ELR (cell line): ENCODE measurements at places on chromosomes 1 and 21.

DNA sequence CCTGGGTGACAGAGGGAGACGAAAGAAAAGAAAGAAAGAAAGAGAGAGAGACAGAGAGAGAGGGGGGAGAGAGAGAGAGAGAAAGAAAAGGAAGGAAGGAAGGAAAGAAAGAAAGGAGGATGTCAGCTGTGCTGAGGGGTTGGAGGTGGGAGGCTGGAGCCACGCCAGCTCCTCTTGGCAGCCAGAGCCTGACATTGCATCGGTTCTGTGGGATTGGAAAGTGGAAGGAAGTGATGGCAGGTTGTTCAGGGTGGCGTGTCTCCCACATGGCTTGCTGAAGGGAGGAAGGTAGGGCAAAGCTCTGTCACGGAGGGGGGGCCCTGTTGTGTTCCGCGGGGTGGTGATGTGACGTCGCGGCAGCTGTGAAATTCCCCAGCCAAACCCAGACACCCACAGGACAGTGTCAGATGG, 30.7 kb downstream of the EIF2D start:
- DNase-seq: no peak

DNA sequence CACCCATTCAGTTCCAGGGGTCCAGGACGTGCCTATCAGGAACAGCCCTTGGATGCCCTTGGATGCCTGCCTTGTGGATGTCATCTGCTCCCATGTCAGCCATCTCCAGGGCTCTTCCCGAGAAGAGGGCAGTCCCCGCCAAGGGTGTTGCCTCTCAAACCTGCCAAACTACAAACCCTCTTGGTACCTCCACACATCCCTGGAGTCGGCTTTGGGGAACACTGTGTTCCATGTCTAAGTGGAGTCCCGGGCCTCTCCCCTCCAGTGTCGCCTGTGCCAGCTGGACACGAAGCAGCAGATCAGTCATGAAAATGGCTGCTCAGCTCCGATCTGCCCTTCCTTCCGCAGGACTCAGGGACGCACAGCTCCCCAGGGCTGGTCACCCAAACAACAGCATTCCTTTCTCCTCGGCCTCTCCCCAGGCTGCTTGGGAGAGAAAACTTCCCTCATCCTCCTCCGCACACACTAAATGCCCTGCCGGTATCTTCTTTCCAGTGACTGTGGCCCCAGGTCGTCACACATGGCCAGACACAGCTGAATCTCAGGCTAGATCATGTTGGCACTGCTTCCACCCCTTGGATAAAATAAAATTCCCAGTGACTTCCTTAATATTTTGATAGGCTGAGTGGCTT, 53.4 kb downstream of the GALNT2 start:
- no peak for DNase-seq

DNA sequence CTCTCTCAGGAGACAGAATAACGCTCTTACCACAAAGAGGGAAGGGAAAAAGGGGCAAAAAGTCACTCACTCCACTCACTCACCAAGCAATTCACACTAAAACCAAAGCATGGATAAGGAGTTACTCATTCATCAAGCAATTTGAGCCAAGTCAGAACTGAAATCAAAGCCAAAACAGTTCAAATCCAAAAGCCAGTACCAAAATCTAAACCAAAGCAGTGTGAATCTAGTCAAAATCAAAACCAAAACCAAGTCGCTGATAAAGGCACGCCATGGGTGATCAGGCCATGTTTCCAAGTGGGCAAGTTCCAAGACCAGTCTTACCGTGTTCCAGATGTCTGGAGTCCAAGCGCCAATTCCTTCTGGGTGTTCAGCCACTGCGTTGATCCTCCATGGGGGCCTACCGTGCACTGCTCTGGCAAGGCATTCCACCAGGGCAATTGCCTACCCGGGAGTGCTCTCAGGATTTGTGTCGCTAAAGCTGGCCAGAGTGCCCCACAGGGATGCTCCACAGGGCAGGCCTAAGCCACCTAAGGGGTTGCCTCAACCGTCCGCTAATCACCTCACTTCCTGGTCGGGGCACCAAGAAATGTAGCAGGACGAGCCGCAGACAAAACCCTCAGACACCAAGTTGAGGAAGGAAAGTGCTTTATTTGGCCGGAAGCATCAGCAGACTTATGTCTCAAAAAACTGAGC, 142.3 kb downstream of the TRIM33 start:
- DNase-seq: no peak

DNA sequence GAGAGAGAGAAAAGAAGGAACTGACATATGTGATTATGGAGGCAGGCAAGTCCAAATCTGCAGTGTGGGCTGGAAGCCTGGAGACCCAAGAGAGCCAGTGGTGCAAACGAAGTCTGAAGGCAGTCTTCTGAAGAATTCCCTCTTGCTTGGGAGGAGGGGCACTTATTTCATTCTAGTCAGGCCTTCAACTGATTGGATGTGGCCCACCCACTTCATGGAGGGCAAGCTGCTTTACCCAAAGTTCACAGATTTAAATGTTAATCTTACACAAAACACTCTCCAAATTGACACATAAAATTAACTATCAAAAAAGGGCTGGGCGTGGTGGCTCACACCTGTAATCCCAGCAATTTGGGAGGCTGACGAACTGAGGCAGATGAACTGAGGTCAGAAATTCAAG, 103.5 kb upstream of the RAB3GAP2 start:
- DNase-seq: no peak

GRCh38 chr1:74395571-74395970, 116.8 kb downstream of the LRRC53 start:
- DNase-seq: no peak

GRCh38 chr1:16111771-16112595, 38.5 kb upstream of the FAM131C start:
- peak; percentile 39 for DNase-seq

DNA sequence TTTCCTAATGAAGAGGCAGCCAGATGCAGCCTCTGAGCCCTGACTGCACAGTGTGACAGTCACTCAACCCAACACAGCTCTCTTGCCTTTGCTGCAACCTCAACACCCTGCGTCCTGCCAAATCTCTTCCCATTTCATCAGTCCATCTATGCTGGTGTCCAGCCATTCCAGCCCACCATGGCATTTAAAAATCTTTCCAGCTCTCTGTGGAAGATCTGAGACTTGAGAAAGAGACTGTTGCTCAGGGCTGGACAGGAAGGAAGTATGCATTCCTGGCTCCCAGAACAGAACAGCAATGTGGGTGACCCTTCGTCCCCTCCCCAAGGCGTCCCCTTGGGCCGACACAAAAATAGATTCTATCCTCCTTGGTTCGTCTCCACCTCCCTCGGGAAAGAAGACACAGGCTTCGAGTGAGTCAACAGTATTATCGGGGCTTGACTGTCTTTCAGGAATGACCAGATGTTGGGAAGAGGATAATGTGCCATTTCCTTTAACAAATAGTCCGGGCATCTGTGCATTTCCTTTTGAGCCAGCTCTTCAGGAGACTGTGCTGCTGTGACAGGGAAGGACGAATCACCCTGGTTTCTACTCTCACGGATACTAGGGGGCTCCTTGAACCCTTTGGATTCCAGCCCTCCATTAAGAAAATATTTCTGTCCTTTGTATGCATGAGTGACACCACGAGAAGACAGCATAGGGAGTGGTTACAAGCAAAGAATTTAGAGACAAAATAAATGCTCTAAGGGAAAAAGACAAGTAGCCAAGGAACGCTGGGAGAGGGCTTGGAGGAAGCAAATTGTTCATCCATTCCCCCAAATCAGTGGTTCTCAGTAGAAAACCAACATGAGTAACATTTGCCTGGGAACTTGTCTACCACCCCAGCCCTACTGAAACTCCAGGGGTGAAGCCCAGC, 111.4 kb upstream of the CDC42BPA start:
- peak; percentile 77 for DNase-seq

DNA sequence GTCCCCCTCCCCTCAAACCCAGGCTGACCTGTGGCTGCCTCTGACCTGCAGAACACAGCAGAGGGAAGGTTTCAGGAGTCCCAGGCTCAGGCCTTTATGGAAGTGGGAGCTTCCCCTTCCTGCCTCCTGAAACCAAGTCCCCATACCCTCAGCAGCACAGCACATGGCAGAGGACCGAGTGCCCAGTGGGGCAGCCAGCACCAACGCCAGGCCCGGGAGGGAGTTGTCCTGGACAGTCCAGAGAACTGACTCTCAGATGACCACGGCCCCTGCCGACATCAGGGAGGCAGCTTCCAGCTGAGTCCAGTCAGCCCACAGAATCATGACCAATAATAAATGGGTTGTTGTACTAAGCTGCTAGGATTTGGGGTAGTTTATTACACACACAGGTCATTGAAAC, 79.6 kb upstream of the ERG start:
- DNase-seq: no peak

DNA sequence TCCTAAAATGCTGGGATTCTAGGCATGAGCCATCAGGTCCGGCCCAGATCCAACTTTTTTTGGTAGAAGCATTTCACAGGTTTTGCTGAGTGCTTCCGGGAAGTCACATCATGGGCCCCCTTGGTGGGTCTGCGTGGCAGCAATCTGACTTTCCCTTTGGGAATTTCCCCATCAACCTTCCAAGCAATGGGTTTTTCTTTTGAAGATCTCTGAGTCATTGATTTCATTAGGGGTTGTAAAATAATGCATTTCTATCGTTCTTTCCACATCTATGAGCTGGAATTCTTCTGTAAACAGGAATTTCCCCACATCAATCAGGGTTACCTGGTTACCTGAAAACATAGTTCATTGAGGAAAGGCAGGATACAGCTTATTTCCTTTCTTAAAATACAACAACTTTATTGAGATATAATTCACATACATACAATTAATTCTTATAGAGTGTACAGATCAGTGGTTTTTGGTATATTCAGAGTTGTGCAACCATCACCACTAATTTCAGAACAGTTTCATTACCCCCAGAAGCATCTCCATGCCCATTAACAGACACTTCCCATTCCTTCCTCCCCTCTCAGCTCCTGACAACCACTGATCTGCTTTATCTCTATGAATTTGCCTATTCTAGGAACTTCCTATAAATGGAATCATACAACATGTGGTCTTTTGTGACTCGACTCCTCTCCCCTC, 9.9 kb upstream of the ZBTB17 start:
- DNase-seq: peak; percentile 64

- DNase-seq: no peak
Measured at GRCh38 chr1:196933531-196934189, 9.9 kb upstream of the CFHR2 start.

DNA sequence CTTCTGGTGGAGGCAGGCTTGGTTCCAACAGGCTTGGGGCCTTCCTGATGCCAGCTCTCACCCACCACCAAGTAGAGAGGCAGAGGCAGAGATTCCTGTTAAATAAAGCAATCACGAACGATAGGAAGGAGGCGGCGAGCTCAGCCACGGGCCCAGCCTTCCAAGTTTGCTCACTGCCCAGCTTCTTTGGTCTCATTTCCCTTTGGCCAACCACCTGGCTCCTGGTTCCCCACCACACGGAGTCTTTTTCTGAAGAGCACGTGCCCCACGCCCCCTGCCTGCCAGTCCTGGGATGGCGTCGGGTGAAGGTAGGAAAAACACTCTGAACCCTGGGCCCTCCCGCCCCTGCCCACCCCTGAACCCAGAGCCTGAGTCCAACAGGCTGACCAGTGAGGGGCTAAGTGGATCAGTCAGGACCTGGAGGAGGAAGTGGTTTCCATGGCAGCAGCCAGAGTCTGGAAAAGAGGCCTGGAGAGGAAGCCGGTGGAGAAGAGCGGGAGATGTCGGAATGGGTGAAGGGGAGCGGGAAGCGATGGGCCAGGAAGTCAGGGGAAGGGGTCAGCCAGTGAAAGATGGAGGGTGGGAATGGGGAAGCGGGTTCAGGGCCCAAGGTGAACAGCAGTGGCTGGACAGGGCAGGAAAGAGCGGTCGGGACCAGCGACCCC, 158.2 kb upstream of the KLHDC7A start:
- DNase-seq: no peak

DNA sequence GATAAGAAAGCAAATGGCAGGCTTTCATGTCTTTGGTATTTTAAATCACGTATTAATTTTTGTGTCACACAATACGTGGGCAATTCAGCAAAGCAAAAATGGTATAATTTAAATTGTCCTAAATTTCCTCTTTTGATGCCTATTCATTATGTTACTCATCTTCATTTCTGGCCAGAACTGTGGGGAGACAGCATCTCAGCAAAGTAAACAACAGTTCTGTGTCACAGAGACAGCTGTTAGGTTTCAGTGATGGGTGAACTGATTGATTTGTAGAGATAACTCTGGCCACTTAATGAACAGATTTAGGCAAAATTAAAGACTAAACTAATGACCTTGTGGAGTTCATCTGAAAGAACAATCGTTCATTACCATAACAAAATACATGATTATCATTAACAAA, 49.2 kb downstream of the FH start:
- no peak for DNase-seq

DNA sequence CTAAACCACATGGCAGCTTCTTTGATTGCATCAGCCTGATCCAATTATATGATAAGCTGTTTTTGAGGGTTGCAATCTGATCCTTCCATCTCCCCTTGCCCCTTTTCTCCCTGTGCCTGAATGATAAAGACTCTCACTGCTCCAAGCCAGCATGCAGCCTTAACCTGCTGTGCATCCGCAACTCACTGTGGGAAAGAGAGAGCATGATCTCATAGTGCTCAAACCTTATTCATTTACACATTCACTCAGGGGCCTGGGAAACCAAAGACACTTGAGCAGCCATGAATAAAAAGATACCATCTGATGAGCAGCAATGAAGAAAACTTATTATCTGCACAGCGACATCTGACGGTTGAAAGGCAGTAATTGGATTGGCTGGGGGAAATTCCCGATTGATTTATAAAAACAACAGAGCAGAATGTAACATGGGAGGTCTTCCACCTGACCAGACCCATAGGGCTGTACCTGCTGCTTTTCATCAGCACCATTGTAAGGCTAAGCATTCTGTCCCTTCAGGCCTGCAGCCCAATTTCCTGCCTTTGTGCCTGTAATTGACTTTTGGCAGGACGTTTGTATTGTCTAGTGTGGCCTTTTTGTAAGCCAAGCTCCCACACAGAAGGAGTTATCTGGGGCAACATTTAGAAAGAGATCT, 62.5 kb downstream of the KIAA0040 start:
- no peak for DNase-seq

GRCh38 chr1:28412731-28413130, 43.2 kb downstream of the PHACTR4 start:
- DNase-seq: no peak

DNA sequence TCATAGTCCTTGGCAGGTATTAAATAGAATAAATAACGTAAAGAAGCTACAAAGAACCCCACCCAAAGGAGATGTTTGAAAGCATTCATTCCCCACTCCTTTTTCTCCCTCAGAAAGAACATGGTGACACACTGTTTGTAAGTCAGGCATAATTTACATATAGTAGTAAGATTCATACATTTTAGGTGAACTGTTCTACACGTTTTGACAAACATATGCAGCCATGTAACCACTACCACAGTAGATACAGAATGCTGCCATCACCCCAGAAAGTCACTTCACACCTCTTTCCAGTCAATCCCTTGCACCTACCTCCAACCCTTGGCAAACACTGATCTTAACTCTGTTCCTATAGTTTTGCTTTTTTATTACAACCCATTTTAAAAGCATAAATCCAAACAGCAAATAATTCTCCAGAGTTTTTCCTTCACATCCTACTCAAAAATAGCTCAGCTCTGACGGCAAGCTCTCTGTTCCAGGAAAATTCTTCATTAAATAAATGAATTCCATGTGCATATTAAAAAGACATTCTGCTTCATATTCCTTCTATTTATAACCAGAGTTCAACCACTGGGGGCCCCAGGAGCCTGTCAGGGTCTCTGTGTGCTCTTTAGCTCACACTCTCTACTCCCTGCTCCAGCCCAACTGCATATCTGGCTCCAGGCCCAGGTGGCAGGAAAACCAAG, 258.8 kb downstream of the PLPP3 start:
- no peak for DNase-seq

- DNase-seq: peak; percentile 0
Measured at GRCh38 chr21:17726047-17726829, 92.9 kb downstream of the C21orf91 start.
